ENCODE measurements at places on chromosomes 5 and 9.

GRCh38 chr9:77127071-77127470, 50.3 kb upstream of the VPS13A start:
- DNase-seq, result no peak

- no peak for DNase-seq
Measured at GRCh38 chr9:132795511-132796303, 82.4 kb downstream of the AK8 start.

DNA sequence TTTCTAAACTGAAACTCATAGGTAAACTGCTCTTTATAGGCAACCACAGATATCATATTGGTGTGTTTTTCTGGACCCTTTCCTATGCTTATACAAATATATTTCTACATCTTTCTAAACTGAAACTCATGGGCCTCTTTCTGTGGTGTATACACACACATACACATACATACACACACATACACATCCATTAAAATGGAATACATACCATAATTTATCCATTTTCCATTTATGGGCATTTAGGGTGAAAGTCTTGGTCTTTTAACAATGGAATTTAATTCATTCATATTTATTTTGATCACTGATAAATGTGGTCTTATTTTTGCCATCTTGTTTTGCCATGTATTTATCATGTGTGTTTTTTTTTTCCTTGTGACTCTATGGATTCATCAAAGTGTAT, 44.1 kb downstream of the SLC22A5 start:
- DNase-seq, result no peak

GRCh38 chr9:36284226-36284625, 26.0 kb upstream of the GNE start:
- DNase-seq, result no peak

DNA sequence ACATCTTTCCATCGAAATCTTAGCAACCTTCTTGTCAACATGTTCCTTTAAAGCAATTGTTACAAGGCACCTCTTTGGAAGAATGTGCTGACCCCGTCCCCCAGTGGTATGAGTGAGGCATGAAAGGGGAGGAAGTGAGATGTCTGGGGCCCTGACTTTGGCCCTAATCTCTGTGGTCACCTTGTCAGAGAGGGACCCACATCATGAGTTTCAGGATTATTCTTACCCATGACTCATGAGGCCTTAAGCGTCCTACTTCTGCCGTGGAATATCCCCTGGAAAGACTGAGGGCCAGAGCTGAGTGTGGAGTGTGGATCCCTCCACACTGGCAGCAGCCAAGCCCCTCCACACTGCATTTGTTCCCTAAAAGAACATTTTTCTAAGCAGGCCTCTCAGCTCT, 81.2 kb downstream of the FSTL4 start:
- no peak for DNase-seq

DNA sequence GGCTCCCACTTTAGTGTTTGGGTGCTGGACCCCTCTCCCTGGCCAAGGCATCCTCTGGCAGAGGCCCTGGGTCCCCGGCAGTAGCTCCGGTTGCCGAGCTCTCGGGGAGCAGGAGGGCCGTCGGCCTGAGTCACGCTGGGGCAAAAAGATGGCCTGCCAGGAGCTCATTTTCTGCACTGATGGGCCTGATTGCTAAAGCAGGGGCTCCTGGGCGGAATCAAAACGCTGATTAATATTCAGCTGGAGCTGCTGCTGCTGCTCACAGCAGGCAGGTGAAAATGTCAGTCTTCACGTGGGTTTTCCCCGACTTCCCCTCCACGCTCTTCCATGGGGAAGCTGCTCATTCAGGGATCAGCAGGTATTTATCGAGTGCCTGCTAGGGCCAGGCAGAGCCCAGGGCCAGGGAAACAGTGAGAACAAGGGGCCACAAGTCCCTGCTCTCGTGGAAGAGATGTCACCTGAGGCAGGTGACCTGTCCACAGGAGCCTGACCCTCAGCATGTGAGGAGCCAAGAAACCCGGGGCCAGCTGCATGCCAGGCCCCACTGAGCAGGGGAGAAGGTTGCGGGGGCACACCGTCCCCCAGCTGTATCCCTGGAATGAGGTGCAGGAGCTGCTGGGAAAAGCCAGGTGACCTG, 22.1 kb downstream of the LAMC3 start:
- DNase-seq, result no peak

GRCh38 chr9:79902825-79903600, 331.2 kb downstream of the TLE4 start:
- no peak for DNase-seq

DNA sequence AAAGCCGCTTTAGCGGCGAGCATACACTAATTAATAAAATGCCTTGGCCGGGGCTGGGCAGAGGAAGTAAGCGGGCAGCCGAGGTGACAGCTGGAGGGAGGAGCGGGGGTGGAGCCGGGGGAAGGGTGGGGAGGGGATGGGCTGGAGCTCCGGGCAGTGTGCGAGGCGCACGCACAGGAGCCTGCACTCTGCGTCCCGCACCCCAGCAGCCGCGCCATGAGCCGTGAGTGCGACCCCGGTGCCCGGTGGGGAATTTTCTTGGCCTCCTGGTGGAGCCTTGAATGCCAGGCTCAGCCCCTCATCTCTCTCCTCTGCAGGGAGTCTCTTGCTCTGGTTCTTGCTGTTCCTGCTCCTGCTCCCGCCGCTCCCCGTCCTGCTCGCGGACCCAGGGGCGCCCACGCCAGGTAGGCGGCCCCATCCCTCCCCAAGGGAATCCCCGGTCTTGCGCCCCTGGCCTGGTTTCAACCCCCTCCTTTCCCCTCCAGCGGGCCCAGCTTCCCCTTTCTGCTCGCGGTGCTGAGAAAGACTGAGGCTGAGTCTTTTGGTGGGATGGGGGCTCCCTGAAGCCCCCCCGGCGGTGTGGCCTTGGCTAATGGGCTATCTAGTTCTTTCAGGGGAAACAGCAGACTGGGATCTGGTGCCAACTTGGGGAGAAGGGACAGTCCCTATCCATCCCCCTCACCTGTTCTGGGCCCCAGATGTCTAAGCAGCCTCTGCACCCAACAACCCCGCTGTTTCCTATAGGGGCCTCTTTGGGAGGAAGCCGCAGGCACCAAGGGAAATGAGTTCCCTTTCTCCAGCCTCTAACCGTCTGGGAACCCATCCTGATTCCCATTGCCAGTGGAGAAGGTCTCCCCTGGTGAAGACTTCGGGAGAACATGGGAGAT, at the start of gene PTGS1:
TSS of gene PTGS1 (plus strand) at position 156 of the 887 bp plus-strand sequence. CDS start at position 217, 61 bp downstream.
- peak; percentile 68 for DNase-seq

GRCh38 chr9:818958-819357, 22.5 kb upstream of the DMRT1 start:
- DNase-seq, result no peak

GRCh38 chr9:135612981-135613910, 26.1 kb downstream of the GLT6D1 start:
- DNase-seq, result no peak

DNA sequence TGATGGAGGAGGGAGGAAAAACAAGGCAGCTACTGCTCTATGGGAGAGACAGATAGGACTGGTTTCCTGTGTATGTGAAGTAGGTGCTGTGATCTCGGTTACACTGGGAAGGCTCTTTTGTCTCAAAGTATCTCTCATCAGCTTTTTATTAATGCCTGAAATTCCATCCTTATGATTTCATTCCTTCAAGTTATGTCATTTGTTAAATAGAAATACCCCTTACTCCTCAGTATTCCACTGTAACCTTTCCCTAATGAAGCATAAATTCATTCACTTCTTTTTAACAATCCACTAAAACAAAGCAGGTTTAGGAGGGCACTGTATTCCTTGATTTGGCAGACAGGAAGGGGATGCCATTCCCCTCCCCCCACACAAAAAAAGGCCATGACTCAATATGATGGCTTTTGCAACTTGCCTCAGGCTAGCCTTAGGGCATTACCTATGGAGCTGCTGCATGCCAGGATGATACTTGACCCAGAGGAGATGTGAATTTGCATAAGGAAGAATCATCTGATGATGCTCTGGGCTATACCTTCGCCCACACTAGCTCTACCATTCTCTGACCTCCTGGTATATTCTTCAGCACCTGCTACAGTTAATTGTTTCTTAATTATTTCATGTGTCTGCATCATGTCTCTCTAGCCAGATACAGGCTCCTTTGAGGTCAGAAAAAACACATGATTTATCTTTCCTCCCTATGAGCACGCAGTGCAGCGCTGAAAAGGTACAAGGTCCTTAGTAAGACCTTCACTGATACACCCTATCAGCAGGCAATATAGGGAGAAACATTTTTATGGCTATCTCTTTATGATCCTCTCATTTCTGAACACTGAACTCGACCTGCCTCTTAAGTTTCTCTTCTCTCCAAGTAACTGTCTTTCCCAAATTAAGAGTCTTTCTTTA, 26.3 kb downstream of the NR3C1 start:
- DNase-seq, result no peak

DNA sequence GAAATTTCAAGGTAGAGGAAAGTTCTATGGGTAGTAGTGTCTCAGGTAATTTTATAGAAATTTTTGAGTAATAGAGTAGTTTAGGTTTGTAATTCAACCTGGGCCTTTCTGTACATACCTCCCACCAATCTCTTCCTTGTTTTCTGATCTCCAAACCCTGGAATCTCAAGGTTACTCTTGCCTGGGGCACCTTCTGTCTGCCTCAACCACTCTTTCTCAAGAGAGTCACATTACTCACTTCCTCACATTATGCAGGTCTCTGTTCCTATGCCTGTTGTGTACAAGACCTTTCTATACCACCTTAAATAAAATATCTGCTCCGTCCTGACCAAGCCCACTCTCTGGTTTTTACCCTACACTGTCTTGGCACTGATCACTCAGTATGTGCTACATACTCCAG, 412.6 kb upstream of the CTNND2 start:
- no peak for DNase-seq

Measured in Kasumi-1 (cell line).